ENCODE measurements at places on chromosomes 1 and 21.

DNA sequence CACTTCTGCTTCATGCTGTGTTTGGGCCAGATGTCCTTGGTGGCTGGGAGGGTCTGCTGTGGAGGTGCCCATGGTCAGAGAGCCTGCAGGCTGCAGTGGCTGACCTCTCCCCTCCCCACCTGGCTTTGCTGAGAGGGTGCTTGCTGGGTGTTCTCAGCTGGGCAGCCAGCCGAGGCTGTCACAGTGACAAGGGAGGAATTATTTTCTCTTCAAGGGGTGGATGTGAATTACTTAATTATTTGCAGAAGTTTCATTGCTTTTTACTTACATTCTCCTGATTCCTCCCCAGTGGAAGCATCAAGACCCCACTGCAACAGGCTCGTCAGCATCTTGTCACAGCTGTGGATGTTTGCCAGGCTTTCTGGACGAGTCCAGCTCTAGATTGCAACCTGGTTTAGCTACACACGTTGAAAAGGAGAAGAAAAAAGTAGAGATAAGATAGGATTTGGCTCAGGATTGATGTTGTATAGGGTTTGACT, 70.3 kb downstream of the GALNT2 start:
- DNase-seq, result no peak

DNA sequence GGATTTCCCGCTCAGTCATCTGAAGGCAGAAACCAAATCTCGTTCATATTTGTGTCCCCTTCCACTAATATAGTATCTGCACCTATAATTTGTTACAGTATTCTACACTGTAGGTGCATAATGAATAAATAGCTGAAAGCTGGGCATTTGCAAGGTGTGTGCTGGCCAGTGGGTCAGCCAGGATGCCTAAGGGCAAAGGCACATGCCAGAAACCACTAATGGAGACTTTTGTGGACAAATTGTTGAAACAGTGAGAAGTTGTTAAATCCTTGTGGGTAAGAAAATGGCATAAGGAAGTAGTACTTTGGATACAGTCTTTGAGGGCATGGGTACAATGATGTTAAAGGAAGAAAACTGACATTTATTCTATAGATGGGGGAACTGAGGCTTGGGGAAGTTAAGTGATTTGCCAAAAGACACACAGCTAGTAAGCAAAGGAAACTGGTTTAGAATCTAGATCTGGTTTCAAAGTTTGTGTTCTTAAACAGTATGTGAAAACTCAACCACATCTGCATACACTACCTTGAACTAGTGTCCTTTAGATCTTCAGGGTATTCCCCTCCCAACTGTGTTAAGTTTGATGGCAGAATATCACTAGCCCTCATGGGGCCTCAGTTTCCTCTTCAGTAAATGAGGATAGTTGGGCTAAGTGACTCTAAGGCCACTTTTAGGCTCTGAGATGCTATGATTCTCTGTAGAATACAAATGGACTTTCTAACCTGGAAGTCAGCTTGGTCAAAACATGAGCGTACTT, 26.5 kb upstream of the LRRC8C start:
- DNase-seq, result no peak

- no peak for DNase-seq
These were observed 5.1 kb upstream of the CAPN8 start for GRCh38 chr1:223670458-223671159.

GRCh38 chr1:66058558-66058957, 265.9 kb downstream of the PDE4B start:
- DNase-seq, result no peak

DNA sequence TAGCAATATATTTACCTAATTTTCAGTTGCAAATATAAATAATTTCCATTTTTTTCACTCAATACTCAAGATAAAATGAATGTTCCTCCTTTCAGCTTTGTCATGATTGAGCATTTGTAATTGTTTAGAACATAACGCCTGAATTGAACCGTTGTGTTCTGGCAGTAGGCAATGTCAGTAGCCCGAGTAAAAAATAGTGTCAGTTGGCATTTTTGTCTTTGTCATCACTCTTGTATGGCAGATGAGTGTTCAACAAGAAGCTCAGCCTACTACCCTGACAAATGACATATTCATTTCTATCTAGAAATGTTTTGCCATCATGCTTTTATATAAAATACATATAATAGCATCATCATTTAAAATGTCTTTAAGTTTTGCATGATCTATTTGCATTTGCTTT, 691.4 kb upstream of the NCAM2 start:
- DNase-seq, result no peak

- DNase-seq, result no peak
These were observed 263.4 kb downstream of the OLFM3 start for GRCh38 chr1:101733340-101733739.

- no peak for DNase-seq
These were observed 506.2 kb downstream of the PLPP3 start for GRCh38 chr1:56073206-56073605.

DNA sequence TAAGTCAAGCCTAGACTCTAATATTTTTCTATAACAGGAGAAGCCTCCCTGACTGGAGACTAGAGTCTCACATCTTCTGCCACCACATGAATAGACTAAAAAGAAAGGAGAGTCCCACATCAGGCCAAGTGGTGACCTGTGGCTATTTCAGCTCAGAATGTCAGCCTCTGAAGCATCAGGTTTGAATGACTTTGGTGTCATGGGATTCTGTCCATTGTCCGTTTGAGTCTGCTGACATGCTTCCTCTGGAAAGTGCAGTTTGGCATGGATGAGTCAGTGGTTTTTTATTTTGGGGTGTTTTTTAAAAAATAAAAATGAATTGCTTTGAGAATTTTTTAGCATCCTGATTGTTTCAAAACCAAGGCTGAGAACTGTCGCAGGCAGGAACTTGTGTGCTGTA, 19.5 kb downstream of the DYRK3 start:
- no peak for DNase-seq

GRCh38 chr1:74395571-74395970, 116.8 kb downstream of the LRRC53 start:
- no peak for DNase-seq
